Left renal cortex interstitium (tissue), 4 donors: ENCODE measurements at places on chromosomes 5 and 9.

DNA sequence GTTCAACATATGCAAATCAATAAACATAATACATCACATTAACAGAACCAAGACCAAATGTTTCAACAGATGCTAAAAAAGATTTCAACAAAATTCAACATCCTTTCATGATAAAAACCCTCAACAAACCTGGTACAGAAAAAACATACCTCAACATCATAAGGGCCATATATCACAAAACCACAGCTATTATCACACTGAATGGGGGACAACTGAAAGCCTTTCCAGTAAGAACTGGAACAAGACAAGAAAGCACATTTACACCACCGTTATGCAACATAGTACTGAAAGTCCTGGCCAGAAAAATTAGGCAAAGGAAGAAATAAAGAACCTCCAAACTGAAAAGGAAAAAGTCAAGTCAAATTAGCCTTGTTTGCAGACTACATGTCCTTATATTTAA, 93.6 kb downstream of the DTWD2 start:
- DNase-seq, result no peak

DNA sequence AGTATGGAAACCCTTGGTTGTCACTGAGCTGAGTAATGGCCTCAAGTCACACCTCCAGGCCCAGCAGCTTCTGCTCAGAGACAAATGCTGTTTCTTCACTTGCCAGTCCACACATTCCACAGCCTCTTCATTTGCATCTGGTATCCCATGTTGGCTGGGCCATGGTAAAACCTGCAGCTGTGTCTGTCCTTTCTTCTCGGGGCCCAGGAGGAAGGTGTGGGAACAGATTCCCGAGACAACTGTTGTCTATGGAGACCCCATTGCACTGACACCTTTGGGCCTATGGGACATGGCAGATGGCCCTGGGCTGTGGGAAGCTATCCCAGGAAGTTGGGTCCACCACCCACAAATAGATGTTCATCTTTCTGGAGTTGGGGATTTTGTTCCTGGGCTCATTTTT, 85.1 kb downstream of the MACROH2A1 start:
- DNase-seq, result no peak

- DNase-seq, result no peak
Measured at GRCh38 chr5:98638701-98639100, 134.8 kb upstream of the RGMB start.

DNA sequence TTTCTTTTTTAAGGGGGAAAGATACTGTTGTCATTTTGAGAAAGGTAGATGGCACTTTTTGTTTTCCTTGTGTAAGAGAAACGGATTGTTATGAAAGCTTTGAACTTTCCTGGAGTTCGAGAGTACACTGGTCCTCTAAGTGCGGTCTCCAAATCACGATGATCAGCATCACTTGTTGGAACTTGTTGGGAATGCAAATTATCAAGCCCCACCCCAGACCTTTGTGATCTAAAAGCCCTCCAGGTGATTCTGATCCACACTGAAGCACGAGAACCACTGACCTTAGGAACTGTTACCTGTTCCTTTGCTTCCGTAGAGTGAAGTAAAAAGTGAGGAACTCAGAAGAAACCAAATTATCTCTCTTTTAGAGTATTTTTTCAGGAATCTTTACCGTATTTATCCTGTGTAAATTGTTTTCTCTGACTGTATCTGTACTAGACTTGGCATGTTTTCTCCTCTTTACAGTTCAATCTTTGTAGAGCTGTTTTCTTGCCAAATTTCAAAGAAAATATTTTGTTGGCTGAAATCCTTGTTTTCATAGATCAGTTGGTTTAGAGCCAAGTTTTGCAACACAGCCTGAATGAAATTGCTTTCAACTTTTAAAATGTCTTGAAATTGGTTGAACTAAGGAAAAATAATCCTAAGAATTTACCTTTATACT, 4.0 kb downstream of the MAT2B start:
- DNase-seq, result no peak

DNA sequence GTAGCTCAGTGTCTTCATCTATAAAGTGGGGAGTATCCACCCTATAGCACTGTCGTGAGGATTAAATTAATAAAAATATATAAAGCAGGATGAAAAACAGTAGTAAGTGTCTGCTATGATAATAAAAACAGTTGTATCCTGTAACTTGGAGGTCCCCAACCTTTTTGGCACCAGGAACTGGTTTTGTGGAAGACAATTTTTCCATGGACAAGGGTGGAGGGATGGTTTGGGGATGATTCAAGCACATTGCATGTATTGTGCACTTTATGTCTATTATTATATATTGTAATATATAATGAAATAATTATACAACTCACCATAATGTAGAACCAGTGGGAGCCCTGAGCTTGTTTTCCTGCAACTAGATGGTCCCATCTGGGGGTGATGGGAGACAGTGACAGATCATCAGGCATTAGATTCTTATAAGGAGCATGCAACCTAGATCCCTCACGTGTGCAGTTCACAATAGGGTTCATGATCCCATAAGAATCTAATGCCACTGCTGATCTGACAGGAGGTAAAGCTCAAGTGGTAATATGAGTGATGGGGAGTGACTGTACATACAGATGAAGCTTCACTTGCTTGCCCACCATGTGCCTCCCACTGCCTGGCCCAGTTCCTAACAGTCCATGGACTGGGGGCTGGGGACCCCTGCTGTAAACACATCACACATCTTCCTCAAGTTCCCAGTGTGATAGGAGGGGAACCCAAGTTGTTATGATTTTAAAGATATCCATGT, 177.4 kb upstream of the DAPK1 start:
- no peak for DNase-seq

GRCh38 chr9:86907346-86907745, 40.0 kb downstream of the GAS1 start:
- DNase-seq, result no peak

GRCh38 chr9:98807070-98807813, at the start of gene GALNT12:
TSS of gene GALNT12 (plus strand) at chr9:98807670. CDS start at chr9:98807699, 29 bp downstream.
- no peak for DNase-seq

DNA sequence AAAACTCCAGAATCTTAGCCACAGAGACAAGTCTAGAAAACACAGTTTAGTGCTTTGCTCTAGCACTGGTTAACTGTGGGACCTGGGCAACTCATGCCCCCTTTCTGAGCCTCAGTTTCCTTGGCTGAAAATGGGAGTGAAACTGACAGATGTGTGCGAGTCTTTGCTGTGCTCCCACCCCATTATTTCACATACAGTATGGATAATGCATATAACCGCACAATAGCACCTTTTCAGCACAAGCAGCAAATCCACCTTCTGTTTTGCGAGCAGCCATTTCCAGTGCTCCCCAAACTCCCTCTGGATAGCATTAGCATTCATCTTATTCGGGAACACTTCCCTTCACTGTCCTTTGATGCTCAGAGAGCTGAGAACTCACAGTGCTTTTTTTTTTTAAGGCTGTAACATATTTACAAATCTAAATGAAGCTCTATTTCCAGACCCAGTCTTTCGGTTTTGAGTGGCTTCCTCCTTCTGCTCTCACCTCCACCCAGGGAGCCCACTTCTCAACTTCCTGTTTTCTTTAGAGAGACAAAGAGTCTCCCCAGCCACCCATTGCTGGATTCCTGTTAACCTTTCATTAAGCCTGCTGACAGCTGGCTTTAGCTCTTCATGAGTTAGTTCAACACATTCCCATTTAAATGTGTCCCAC, 49.2 kb downstream of the TIMD4 start:
- no peak for DNase-seq

DNA sequence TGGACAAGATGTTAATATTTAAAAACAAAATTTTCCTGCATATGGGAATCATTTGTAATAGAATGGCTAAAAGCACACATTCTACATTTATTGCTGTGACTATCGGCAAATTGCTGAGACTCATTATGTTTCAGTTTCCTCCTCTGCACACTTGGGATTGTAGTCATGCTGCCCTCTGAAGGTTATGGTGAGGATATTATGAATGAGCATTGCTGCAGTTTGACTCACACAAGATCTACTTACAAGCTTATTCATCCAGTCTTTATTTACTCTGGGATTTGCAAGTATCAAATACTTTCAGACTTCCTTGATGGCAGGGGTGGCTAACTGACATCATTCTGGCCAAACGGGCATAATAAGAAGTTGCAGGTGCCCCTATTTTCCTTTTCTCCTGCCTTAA, 9.5 kb upstream of the NFIL3 start:
- DNase-seq, result no peak

- no peak for DNase-seq
Measured at GRCh38 chr5:59178071-59178470, 595.2 kb downstream of the RAB3C start.

- DNase-seq, result no peak
Measured at GRCh38 chr5:127351418-127351817, 60.8 kb downstream of the MEGF10 start.

DNA sequence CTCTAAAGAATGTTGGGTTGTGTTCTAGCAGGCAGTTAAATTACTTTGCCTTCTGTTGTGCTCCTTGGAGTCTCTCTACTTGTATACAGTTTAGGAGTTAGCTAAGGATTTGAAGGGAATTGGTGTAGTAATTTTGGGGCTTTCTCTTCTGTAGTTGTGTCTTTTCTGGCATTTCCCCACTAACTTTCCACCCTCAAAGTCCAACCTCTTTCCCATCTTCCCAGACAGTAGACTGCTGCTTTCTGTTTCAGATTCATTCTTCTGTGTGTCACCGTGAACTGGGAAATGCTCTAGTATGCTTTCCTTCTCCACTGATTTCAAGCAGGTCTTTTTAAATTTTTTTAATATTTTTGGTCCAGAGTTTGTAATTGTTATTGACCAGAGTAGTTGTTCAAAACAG, 4.5 kb upstream of the ANGPTL2 start:
- DNase-seq, result no peak

DNA sequence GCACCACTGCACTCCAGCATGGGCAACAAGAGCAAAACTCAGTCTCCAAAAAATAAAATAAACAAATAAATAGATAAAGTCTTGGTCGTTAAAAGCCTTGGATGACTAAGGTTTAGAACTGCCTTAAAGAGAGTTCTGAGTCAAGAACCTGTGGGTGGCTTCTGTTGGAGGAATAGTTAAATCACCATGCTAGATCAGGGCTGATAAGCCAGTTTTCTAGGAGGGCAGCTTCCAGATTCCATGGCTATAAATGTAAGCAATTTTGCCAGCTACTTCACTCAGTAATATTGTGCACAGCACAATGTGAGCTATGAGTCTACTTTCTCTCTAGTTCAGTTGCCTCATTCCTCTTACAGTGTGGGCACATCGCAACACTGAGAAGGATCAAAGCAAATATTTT, 242.1 kb upstream of the NUDT12 start:
- no peak for DNase-seq

DNA sequence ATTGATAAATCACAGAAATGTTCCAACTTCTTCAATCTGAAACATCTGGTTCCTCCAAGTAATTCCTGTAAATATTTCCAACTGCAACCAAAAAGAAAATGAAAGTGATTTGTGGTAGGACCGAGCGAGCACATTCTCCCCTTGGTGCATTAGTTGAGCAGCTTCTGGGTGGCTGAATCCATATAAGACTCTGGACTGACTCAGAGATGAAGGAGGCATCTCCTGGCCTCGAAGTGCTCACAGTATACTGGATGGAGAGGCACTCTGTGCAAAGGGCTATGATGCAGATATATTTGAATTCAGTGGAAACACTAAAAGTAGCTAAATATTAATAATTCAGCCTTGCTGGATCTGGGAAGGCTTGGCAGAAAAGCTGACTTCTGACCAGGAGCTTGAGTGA, 265.0 kb downstream of the MARCHF11 start:
- no peak for DNase-seq

GRCh38 chr5:173452119-173452905, 124.1 kb upstream of the STC2 start:
- DNase-seq, result no peak

DNA sequence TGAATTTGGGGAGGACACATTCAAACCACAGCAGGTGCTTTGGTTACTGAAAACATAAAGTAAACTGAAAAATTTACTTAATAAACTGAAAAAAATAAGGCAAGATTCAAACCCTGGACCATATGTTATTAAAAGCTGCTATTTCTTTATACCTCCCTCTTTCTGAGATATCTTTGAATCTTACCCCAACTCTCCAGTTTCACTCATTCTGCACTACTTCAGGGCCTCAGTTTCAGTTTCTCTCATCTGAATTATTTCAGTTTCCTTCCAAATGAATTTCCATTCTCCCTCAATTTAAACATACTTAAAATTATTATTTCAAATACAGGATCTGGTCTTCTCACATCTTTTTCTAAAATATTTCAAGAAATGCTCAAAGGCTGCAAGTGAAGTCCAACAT, 4.9 kb upstream of the OXCT1 start:
- DNase-seq, result no peak

GRCh38 chr5:172678902-172679301, 37.8 kb downstream of the NEURL1B start:
- DNase-seq, result no peak

GRCh38 chr5:139843991-139844390, 48.4 kb downstream of the PSD2 start:
- DNase-seq, result no peak

- no peak for DNase-seq
Measured at GRCh38 chr9:88920645-88921044, 70.6 kb upstream of the S1PR3 start.

- no peak for DNase-seq
Measured at GRCh38 chr5:178237431-178238312, 5.1 kb upstream of the PHYKPL start.

DNA sequence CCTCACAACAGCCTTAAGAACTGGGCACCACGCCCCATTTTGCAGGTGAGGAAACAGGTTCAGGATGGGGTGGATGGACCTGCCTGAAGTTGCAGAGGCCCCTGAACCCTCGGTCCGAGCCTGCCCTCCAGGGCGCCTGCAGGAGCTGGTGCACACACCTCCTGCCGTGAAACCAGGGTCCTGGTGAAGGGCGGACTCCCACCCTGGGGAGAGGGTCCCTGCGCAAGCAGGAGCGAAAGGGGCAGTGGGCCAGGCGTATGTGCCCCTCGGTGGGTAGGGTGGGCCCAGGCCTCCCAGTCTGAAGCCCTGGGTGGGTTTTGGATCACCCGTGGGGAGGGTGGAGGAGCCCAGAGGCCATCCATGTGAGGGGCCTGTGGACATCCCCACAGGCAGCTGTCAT, 37.9 kb downstream of the HK3 start:
- no peak for DNase-seq

GRCh38 chr5:147504011-147504410, 5.9 kb downstream of the DPYSL3 start:
- DNase-seq, result no peak

GRCh38 chr5:167447466-167448375, 843.7 kb upstream of the WWC1 start:
- no peak for DNase-seq

DNA sequence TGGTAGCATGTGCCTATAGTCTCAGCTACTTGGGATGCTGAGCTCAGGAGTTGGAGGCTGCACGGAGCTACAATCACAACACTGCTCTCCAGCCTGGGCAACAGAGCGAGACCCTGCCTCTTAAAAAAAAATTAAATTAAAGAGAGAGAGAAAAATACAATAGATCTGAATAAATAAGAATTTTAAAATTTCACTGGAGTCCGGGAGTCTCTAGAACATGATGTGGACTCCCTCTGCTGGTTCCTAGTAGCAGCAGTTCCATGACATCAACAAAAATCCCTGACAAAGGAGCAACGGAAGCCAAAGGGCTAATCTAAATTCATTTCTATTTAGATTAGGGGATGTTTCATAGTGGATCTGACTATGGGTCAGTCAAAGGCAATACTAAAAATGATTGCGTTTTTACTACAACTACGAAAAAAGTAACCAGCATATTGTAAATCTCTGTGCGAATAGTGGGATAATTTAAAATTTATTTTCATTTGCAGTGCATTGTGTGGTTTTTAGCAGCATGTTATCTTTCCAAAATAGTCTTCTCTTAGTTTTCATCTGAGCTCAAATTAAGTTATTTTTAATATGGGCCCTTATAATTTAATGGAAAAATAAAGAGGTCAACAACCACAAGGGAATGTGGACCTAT, 6.7 kb downstream of the INIP start:
- no peak for DNase-seq
